NCI-H1092 (cell line): ENCODE measurements at places on chromosomes 2 and 18.

DNA sequence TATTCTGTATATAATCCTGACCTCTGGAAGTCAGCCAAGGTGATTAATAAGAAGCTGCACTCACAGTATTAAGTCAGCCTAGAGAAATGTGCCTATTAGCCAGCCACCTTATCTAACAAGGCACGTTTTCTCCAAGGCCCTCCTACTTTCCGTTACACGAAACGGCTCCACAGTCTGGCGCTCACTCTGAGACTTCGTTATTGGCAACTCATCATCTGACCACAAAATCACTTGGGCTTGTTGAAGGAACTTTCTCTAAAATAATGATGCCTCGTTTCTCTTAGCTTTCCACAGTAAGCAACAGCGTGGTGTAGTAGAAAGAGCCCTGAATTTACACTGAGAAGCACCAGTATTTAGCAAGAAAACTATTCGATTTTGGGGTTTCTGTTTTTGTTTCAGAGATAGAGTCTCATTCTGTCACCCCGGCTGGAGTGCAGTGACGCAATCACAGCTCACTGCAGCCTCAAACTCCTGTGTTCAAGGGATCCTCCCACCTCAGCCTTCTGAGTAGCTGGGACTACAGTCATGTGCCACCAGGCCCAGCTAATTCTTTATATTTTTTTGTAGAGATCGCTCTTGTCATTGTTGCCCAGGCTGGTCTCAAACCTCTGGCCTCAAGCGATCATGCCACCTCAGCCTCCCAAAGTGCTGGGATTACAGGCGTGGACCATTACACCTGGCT is 53.6 kb upstream of the SLC14A1 start:
- DNase-seq, result no peak

GRCh38 chr2:148161909-148162435 is 141.1 kb downstream of the MBD5 start:
- DNase-seq, result no peak

DNA sequence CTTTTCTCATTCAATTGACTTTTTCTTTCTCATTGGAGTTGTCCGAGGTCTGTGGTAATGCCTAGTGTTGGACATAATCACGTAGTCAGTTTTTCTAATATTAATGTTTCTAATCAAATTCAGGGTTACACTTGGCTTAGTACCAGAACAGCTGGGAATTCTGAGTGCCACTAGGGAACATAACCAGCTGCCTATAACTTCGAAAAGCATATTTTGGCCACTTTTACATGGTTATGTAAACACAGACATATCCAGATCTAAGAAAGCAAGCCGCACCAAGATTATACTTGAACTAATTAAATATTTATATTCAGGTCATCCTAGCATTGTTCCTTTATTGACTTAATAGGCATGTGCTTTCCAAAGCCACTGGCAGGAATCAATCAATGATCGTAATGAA is 91.1 kb upstream of the ARHGAP28 start:
- DNase-seq, result no peak

- no peak for DNase-seq
These were observed 5.1 kb downstream of the CNNM3 start for GRCh38 chr2:96821113-96821675.

- DNase-seq, result no peak
These were observed 110.9 kb upstream of the COPS8 start for GRCh38 chr2:236974752-236975151.

GRCh38 chr2:217858519-217859491 is 144.0 kb downstream of the TNS1 start:
- no peak for DNase-seq

DNA sequence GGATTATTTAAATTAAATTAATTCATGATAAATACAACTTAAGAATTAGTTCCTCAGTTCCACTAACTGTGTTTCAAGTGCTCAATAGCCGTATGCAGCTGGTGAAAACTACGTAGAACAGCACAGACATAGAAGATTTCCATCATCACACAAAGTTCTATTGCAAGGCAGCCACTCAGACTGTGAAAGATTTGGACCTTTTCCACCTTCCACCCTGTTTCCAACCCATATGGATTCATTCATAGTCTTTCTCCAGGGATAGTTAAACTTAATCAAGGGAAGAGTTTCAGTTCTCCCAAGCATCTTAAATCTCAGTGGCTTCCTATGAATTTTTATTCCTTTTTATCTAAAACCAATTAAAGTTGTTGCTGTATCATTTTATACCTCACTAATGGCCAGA is 2030.8 kb downstream of the SUCLG1 start:
- DNase-seq, result no peak

GRCh38 chr18:47287911-47288585 is 36.6 kb upstream of the SKOR2 start:
- no peak for DNase-seq

GRCh38 chr2:27901234-27901633 is 10.7 kb downstream of the BABAM2 start:
- DNase-seq, result no peak

- DNase-seq, result no peak
These were observed 86.0 kb downstream of the RBMS1 start for GRCh38 chr2:160407393-160408172.

GRCh38 chr2:230798769-230799399 is 65.9 kb upstream of the ITM2C start:
- no peak for DNase-seq

- no peak for DNase-seq
These were observed at the start of gene DPP10 for GRCh38 chr2:114442510-114442909. Gene DPP10, plus strand, starts transcription at chr2:114442641.

DNA sequence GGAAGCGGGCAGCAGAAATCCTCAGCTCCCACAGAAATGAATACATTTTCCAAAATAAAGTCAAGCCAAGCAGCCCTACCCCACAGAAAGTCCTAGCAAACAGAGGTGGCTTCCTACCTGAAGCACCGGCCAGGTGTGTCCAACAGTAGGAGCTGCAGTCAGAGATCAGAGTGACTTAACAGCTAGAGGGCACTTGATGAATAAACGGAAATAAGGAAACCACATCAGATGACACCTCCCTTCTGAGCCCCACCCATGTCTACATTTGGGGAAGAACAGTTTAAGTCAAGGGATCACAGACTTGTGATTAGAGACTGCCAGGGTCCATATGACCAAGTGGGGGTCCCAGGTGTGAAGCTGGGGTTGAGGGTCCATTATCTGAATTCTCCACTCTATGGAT is at the start of gene CXCR1:
CXCR1 (minus strand) TSS at position 172 of the 400 bp plus-strand sequence. CDS start 1,751 bp downstream, outside the sequence.
- no peak for DNase-seq

DNA sequence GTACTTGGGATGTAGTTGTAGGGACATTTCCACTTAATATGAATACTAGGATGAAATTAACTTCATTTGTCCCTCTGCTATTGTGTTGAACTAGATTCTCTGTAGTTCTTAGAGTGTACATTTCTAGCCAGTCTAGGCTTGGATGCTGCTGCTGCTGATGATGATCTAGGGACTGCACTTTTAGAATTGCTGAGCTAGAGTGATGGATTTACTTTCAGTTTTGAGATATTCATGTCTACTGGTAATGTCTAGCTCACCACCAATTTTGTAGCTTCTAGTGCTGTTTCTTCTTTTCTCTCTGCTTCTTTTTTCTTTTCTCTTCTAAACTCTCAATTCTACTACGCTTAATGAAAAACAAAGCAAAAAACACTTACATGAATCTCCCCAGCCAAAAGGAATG is 49.4 kb downstream of the MRPS9 start:
- DNase-seq, result no peak

GRCh38 chr2:121340926-121341325 is 55.9 kb upstream of the TFCP2L1 start:
- no peak for DNase-seq

- no peak for DNase-seq
These were observed 90.6 kb upstream of the RAB6C start for GRCh38 chr2:129888896-129889295.

GRCh38 chr2:179428649-179429048 is 164.0 kb upstream of the SESTD1 start:
- DNase-seq, result no peak

- no peak for DNase-seq
These were observed 58.8 kb upstream of the DYNAP start for GRCh38 chr18:54532222-54532621.

- DNase-seq, result no peak
These were observed 162.2 kb downstream of the PRPF40A start for GRCh38 chr2:152555048-152555447.

DNA sequence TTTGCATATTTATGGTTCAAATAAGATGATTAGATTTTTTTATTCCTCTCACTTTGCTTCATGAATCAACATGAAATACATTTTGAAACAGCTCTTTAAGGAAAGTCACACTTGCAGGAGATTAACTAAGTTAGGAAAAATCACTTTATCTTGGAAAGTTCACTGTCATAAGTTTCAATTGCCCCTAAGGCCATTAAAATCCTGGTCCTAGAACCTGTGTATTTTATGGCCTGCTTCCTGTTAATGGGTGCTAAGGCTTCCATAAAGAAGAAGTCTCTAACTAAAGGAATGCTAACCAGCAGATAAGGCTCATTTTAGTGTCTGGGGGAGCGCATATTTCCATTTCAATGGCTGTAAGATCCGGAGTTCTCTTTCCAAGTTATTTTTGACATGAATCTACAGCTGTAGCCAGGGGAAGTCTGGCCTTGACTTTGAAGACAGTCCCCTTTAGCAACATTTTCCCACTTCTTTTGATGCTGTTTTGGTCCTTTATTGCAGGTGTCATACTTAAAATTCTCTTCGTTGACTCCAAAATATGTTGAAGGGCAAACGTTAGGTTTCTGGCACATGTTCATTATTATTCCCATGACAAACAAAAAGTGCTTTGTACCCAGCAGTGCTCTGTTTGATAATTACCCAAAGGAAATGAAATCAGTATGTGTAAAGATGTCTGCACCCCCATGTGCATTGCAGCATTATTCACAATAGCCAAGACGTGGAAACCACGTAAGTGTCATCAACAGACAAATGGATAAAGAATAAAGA is 34.4 kb upstream of the SH3BP4 start:
- no peak for DNase-seq

- no peak for DNase-seq
These were observed 310.3 kb upstream of the DLGAP1 start for GRCh38 chr18:4765401-4765800.

DNA sequence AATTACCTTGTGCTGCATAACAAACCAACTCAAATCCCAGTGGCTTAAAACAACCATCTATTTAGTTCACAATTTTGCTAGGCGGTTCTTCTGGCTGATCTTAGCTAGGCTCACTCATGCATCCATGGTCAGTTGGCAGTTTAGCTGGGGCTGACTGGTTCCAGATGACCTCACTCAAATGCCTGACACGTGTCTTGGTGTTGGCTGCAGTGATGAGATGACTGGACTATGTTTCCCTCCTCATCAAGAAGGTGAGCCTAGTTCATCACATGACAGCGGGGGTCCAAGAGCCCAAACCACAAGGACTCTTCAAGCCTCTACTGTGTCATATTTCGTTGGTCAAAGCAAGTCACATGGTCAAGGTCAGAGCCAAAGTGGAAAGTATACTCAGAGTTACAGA is 42.7 kb upstream of the ACTR3 start:
- DNase-seq, result no peak

DNA sequence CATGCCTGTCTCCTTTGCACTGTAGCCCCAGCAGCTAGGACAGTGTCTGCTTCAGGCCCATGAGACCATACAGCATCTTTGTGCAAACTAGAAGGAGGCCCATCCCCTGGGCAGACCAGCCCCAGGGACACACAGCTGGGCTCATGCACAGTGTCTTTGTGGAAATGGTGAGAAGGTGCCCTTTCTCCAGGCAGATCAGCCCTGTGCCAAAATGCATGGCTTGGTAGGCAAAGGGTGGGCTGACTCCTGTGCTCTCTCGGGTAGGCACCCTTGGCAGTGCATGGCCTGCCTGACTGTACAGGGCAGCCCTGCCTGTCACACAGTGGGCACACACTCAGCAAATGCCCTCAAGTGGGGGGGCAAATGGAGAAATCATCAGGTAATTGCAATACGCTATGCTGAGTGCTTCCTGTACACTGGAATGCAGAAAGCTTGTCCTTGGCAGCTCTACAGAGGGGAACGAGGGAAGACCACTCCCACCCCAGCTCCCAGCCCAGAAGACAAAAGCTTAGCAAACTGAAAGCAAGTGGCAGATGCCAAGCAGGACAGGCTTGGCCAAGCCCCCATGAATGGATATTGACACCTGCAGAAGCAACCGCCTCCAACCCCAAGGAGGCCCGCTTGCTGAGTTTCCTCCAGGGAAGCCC is 21.6 kb downstream of the TNS1 start:
- DNase-seq, result no peak

GRCh38 chr2:47086571-47086970 is 68.5 kb downstream of the STPG4 start:
- no peak for DNase-seq

DNA sequence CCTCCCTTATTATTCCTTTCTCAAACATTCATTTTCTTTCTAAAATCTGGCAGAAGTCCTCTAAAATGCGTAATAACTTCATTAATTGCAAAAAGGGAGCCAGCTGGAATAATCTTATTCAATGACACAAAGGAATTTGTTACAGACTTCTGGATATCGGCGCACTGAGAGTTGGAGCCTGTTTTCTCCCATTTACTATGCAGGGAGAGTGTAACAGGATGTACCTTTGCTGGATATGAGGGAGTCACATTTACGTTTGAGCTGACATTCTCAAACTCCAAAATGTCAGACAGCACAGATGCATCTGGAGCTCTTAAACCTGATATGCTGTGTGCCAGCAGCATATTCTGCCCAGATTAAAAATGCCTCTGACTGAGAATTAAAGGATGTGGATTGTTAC is 275.3 kb downstream of the TMX3 start:
- no peak for DNase-seq

DNA sequence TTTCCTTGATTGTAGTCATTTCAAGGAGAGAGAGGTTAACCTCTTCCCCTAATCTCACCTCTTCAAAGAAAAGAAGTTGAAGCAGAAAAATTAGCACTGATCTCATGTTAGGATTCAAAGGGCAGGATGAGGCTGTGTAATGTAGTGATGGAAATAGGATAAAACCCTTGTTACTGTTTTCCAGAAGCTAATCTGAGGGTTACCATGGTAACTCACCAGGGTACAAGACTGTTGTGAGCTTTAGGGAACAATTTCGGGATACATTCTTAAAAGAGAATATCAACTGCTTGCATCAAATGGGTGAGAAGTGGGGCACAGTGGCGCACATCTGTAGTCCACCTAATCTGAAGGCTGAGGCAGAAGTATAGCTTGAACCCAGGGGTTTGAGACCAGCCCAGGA is 64.9 kb upstream of the SLC39A10 start:
- DNase-seq, result no peak

- DNase-seq, result no peak
These were observed 803.6 kb upstream of the ZEB2 start for GRCh38 chr2:145323512-145323911.

GRCh38 chr2:109306190-109306589 is 177.2 kb downstream of the SH3RF3 start:
- no peak for DNase-seq

DNA sequence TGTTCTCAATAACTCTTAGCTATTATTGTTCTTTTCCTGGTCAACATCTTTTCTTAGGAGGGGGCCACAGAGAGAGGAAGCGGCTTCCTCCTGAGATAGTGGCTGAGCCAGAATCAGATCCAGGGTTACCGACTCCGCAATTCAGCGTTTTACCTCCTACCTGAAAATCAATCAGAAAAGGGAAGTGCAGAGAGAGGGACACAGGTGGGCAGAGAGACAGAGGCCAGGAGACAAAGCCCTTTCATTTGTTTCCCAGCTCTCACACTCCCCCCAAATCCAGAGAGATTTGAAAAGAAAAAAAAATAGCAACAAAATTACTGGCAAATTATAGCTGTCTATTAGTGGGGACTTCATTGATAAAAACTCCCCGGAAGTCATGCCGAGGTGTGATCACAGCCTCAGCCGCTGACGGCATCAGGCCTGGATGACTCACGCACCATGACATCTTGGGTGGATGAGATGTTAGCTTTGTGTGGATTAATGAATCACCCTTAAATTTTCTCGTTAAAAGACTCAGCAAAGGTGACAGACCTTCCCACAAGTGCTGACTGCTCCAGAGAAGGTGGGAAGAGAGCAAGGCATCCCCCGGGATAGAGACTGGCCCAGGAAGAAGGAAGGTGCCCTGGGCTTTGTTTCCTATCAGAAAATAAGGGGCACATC is 120.7 kb downstream of the LOXHD1 start:
- no peak for DNase-seq
